Activated CD4-positive, alpha-beta T cell treated with anti-CD3 and anti-CD28 coated beads for 48 hours (primary cell): ENCODE measurements at places on chromosomes 3 and 15.

- DNase-seq: no peak
Observed at GRCh38 chr3:141859651-141860050, 16.8 kb upstream of the ATP1B3 start.

DNA sequence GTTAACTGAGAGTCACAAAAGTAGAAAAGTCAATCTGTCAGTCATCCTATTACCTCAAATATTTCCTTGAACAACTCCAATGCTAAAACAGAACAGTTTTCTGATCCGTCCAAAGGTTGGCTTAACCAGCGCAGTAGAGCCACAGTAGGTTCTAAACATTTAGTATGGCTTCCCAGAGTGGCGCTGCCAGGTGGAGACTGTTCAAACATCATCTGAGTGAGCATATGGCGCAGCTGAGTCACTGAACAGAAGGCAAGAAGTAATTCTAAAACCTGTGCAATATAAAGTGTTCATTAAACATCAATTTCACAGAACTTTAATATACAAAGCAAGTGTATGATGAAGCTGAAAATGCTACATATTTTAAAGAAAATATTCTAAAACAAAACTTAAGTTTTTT, 19.9 kb downstream of the CIP2A start:
- DNase-seq: no peak

GRCh38 chr3:40574050-40574449, 49.3 kb downstream of the ZNF621 start:
- no peak for DNase-seq

DNA sequence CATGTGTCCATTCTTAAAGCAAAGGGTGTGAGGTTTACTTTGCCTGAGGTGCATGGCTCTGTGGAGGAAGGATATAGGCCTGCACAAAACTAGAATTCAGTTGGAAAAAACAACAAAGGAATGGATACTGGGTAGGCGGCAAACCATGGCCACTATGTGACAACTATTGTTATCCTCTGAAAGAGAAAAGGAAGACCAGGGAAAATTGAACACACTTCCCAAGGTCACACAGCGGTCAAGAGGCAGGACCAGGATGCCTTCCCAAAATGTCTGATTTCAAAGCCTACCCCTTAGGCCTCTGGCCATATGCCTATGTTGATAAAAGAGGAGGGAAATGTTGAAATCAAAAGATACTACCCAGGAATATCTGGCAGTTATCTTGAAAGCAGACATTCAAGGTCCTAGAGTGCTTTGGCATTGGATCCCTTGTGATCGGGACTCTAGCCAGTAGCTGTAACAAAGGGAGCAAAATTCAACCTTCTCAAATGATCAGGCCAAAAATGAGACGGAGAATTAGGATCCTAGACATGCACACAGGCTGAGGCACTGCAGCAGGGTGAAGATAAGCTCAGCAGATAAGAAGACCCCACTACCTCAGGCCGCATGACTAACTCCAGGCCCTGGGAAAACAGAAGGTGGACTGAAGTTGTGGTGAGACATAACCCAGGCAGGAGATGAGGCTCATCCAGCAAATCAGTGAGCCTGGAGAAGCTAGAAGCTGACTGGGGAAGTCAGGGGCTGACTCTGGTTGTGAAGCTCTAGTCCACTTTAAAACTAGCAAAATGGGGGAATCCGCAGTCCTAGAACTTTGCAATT, 292.2 kb downstream of the NEK10 start:
- no peak for DNase-seq

- no peak for DNase-seq
Observed at GRCh38 chr15:38154837-38155236, 97.8 kb upstream of the SPRED1 start.
